ENCODE measurements at places on chromosomes 3 and 15.

- no peak for DNase-seq
Observed at GRCh38 chr3:112260563-112260962, 33.5 kb downstream of the SLC9C1 start.

GRCh38 chr3:133573629-133574194 lies at the start of gene CDV3:
CDV3 (plus strand) TSS chr3:133573686; CDS start chr3:133574045, 359 bp downstream.
- no peak for DNase-seq

- no peak for DNase-seq
Observed at GRCh38 chr15:25810631-25811091, 52.5 kb downstream of the ATP10A start.

DNA sequence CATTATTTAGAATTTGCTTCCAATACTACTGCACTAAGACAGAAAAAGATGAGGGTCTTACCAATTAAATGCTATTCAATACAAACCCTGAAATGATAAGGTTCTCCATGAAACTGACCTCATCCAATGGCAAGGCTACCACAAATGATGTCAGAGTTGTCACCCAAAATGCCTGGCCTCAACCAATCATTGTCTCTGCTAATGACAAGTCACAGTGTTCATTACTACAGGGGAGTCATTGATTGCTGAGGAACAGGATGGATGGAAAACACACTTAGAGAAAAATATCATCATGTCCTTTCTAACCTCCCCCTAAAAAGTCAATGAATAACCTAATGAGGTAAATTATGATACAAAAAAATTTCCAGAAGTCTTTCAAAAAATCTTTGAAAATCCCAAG lies 91.0 kb downstream of the FOXP1 start:
- no peak for DNase-seq

- DNase-seq = no peak
Observed at GRCh38 chr3:141998669-141999290, 122.3 kb downstream of the ATP1B3 start.

DNA sequence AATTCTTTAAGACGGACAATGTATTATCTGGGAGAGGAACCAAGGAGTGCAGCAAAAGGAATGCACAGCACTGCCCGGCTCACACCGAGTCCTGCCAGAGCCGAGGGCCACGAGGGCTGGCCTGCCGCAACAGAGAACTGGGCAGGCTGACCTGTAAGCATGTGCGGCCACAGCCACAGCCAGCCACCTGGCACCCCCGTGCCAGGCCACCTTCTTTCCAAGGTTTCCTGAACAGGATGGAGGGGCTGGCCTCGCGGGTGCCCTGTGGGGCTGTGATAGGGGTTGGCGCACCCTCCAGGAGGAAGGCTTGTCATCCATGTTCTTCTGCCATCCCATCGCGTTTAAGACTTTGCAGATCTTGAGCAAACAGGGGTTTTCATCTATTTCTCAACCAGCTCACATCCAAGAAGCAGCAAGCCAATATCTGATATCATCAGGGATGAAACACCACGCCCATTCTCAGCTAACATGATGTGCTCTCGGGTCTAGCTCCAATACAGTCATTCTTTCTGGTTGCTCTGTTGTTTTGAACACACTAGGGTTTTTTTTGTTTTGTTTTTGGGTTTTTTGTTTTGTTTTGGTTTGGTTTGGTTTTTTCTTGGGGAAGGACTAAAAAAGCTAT lies 10.2 kb downstream of the CA12 start:
- DNase-seq = no peak

GRCh38 chr3:100216713-100217112 lies 44.1 kb upstream of the TBC1D23 start:
- DNase-seq = no peak

DNA sequence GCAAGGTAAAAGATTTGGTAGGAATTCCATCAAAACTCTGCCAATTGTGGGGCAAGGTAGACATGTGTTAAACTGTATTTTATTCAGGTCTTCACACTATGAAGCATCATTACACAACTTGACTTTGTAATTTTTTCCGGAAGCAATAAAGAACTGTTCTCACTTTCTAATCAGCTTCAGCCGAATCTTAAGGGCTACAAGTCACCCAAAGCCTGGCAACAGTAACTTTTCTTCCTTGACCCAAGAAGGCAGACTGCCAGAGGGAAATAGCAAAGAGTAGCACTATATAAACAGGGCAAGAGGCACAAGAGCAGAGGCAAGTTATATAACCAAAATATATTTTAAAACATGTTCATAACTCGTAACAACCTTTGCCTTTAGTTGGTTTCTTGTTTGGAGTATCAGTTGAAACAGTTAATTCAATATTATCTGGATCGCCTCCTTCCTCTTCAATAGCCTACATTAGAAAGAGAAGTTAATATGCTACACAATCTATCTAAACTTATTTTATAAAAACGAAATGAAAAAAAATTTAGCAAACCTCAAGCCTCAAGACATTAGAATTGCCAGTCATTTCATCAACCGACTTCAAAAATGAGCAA lies 1.4 kb downstream of the SLTM start:
- no peak for DNase-seq

- no peak for DNase-seq
Observed at GRCh38 chr3:9198261-9198660, 51.2 kb downstream of the SRGAP3 start.

DNA sequence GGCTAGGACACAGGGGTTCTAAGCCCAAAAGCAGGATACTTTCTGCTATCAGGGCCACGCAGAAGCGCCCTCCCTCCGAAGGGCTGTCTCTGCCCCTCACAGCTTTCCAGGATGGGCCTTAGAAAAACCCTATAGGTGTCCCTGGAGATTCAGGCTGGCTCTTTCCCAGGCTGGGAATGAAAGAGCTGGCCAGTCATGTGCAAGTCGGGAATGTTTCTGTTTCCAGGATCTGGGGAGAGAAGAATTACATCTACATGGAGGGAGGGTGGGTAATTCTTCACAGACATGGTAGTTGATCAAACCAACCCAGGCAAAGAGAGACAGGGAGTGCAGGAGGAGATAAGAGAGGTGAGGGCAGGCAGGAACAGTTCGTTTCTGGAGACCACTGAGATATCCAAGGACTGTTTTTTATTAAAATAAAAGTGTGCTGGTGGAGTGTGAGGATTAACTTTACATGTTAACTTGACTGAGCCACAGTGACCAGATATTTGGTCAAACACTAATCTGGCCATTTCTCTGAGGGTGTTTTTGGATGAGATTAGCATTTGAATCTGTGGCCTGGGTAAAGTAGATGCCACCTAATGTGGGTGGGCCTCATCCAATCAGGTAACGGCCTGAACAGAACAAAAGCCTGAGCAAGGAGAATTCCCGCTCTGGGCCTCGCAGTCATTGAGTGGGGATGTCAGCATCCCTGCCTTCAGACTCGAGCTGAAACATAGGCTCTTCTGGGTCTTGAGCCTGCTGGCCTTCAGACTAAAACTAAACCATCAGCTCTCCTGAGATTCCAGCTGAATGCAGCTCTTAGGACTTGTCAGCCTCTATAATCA lies 15.3 kb downstream of the NUP210 start:
- no peak for DNase-seq

- no peak for DNase-seq
Observed at GRCh38 chr15:64453689-64454037, 6.7 kb upstream of the ZNF609 start.

DNA sequence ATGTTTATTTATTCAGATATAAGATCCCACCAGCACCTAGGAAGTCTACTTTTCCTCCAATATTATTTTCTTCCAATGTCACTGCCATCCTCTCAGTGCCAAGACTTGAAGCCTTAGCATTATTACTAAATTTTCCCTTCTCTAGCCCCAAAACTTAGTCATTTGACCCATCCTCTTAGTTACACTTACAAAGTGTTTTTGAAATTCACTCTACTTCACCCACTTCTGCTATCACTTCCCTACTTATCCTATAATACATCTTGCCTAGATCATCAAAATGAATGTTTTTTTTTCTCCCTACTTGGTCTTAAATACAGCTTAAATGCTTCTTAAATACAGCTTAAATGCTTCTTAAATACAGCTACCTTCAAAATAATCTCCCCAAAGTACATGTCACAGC lies 376.6 kb downstream of the RSL24D1 start:
- DNase-seq = no peak

GRCh38 chr3:78659386-78659987 lies 1108.3 kb downstream of the ROBO1 start:
- no peak for DNase-seq

DNA sequence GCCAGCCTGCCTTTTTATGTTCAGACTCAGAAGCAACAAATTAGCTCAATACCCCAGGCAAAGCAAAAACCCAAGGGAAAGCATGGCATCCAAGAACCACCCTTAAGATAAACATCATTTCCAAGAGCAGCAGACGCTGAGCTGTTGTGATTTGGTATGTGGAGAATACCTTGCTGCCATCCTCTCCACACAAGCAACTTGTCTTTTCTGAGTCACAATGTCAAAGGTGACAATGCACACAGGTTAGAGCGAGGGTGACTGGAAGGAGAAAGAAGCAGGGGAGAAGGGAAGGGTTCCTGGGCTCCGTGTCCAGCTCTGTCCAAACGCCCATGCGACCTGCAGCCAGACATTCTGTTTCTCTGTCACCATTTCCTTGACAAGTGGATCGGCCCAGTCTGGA lies 6.0 kb downstream of the PCSK6 start:
- DNase-seq = no peak

GRCh38 chr15:61032600-61033286 lies 196.4 kb downstream of the RORA start:
- DNase-seq = no peak

DNA sequence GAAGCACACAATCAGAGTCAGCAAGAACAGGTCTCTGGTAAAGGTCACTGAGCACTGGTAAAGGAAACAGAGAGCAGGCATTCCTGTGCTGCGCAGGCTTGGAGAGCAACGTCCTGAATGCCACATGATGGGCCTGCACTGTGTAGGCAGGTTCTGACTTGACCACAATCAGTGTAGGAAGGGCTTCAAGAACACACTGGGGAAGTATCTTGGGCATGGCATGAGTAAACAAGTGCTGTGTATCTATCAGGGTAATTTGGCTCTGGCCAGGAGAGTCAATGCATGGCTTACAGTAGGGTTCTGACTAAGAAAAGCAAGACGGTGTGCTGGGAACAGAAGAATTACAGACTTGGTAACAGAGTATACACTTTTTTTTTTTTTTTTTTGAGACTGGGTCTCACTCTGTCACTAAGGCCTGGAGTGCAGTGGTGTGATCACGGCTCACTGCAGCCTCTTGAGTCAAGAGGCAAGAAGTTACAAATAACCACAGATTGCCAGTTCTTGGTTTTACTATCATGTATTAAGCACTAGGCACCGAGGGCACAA lies 30.6 kb downstream of the TBC1D2B start:
- no peak for DNase-seq

- peak; percentile 72 for DNase-seq
Observed at GRCh38 chr3:169772305-169772896, 795 bp upstream of the MYNN start.

DNA sequence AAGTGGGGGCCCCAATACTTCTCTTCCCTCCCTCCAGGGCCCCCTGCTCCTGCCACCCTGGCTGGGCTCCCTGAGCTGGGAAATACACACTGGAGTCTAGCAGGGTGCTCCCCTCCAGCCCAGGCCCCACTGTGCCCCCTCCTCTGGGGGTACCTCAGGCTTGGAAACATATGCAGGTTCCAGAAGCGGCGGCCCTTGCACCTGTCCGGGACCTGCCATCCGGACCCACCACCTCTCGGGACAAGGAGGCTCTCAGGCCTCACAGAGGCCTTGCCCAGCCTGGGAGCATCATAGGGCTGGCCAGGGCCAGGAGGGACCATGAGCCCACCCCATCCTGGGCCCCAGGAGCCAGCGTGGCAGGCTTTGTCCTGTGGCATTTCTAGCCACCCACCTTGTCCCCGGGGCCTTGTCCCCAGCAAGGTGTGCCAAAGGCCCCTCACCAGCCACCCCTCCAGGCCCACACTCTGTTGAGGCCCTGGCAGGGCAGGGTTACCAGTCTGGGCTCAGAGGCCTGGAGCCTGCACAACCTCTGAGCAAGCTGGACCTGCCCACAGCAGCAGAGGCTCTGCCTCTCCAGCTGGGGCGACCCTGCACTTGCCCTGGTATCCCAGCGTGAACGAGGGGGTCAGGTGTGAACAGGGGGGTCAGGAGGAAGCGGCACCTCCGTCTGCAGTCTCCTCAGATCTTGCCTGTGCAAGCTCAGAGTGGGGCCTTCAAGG lies 45.8 kb downstream of the DNAJB8 start:
- DNase-seq = no peak

DNA sequence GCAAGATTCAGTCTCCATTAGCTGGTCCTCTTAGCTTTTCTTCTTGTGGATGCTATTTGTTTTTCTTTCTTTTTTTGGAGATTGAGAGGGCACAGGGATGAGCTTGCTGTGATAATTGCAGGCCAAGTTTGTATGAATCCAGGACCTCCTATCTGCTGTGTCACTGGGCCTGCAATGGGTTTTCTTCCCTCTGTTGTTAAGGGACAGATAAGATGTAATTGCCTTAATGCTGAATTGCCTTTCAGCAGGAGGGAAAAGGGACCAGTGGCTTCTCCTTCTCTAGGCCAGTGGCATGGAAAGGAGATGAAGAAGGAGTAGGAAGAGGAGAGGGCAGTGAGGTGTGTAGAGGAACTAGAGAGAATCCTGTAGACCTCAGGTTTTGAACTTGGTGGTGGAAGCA lies 29.9 kb downstream of the PTPRG start:
- no peak for DNase-seq

GRCh38 chr3:194540274-194540905 lies 53.6 kb upstream of the ATP13A3 start:
- no peak for DNase-seq

- DNase-seq = no peak
Observed at GRCh38 chr3:46863261-46863782, at the start of gene MYL3. MYL3 (minus strand) TSS chr3:46863444; CDS start chr3:46863390, 54 bp downstream.

- DNase-seq = no peak
Observed at GRCh38 chr15:25441111-25441510, 2.3 kb upstream of the UBE3A start.

DNA sequence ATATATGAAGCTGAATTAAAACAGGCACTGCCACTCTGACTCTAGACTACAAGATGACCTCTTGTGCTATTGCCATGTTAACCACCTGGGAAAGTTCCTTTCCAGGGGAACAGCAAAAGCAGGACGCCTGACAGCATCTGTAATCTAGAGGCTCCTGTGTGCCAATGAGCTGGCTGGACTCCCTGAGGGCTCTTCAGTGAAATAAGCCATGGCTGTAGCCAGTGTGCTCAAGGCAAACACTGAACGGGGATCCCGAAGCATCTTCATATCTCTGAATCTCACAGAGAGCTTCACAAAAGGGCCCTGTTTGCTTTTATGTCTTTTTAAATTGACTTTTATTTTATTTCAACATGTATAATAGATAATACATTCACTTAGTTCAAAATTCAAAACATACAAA lies 57.2 kb downstream of the BFSP2 start:
- no peak for DNase-seq

GRCh38 chr15:66170042-66170441 lies 83.5 kb downstream of the MEGF11 start:
- DNase-seq = no peak
